ENCODE measurements at places on chromosomes 13 and 19.

DNA sequence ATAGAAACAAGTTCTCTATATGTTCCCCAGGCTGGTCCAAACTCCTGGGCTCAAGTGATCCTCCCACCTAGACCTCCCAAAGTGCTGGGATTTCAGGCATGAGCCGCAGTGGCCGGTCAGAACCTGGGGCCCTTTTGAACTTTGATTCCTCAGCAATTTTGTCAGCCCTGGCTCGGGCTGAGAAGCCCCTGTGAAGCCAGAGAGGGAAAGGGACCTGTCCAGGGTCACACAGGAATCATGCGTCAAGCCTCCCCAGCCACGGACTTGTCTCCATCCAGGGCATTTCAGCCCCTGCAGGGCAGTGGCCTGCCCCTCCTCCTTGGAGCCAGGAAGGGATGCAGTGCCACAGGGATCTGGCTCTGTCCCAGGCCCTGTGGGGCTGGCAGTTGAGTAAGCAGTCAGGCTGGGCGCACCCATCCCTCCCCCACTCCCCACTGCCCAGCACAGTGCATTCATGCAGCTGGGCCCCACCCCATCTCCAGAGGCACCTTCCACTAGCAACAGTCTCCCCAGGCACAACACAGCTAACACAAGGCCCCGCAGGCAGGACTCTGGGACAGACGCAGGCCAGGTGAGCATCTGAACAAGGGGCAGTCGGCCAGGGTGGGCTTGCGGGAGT lies at the start of gene CAPS:
TSS of gene CAPS (plus strand) at position 516 of the 619 bp plus-strand sequence. CDS start 153 bp downstream, outside the sequence.
- DNase-seq: peak; percentile 79

GRCh38 chr19:39740395-39740794 lies 2.6 kb upstream of the CLC start:
- no peak for DNase-seq

DNA sequence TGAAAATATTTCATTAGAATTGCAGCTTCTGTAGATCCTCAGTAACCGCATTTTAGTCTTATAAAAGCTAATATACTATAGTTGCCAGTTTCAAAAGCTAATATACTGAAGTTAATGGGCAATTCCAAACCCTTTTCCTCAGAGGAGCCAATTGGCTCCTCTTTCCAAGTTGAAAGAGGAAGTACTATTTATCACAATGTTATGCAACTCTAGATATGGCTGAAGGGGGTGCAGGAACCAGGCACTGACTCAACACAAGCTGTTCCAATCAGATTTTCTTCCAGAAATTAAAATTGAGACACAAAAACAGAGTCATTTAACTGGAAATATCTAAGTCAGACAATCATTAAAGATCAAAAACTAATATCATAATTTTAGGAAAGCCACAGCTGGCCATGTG lies 258.9 kb downstream of the PCDH20 start:
- DNase-seq: no peak

DNA sequence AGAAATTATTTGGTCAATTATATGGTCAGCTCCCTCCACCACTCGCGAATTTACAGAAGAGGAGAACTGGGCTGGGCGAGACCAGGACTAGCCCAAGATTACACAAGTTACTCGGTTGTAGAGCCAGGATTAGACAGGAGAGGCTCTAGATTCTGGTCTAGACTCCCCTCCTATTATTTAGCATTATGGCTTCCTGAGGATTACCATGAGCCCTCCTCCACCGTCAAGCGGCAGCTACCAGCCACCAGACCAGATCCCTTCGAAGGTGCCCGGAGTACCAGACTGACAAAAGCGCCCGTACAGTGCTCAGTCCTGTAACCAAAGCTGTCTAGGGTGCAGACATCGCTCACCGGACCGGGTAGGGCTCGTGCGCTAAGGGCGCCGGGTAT lies 497 bp upstream of the MLNR start:
- no peak for DNase-seq

DNA sequence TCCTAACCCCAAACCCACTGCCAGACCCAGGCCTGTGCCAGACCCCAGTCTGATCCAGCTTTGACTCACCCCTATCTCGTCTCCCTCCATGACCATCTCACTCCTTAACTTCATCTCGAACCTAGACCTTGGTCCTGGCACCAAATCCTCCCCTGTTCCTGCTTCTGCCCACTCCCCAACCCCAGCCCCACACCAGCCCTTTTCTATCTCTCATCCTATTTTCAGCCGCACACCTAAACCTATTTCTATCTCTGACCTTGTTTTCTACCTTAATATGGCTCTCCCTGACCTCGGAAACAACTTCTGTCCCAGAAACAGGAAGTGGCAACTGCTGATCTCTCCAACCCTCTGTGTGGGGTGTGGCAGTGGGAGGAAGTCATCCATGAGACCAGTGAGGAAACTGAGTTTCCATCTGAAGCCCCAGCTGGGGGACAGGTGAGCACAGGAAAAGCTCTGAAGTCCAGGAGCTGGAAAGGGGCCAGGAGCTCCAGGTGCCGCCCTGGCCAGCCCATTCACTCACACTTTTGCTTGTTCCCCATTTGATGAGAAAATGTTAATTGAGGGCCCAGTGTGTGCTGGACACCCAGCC lies 13.7 kb downstream of the PTH2 start:
- no peak for DNase-seq

GRCh38 chr13:98285317-98285716 lies 108.2 kb upstream of the RNF113B start:
- peak; percentile 63 for DNase-seq

DNA sequence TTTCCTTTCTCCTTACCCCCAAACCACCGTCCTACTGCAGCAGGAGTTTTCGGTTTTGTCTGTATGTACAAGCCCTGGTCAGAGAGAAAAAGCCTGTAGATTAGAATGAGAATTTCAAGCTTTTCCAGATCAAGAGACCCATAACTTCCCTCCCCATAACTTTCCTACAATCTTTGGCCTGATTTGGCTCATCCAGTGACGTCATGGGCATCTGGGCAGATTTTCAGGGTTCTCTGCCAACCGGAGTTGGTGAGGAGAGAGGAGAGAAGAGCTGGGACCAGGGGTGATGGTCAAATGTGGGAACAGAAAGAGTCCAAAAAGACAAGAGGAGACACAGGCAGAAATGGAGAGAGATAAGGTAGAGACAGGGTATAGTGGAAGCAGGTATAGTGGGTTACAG lies 10.5 kb downstream of the IZUMO2 start:
- DNase-seq: no peak

DNA sequence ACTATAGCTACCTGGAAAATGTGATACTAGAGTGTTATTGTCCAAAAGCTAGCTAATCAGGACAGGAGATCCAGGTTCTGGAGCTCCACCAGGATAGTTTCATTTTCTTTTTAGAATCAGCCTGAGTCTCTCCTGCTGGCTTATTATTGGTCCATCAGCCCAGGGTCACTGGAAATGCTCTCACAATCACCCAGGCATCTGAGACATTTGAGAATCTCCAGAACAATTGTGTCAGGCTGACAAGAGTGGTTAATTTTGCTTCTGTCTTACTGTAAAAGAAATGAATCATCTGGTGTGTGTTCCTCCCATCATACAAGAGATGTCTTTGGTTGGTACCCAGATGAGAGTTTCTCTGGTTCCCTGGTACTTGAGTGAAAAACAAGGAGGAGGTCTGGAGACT lies 43.6 kb upstream of the ZNF681 start:
- DNase-seq: no peak

GRCh38 chr13:51697181-51697580 lies 106.8 kb downstream of the DHRS12 start:
- DNase-seq: peak; percentile 44

GRCh38 chr19:40512473-40513344 lies 45.9 kb downstream of the SPTBN4 start:
- peak; percentile 12 for DNase-seq

GRCh38 chr19:17861542-17862402 lies 2.1 kb downstream of the RPL18A start:
- DNase-seq: no peak

GRCh38 chr13:73325723-73326558 lies 267.1 kb downstream of the KLF5 start:
- DNase-seq: peak; percentile 4

GRCh38 chr13:21579754-21580316 lies 24.1 kb downstream of the MICU2 start:
- DNase-seq: peak; percentile 20

GRCh38 chr19:6069268-6069791 lies 41.0 kb downstream of the RFX2 start:
- DNase-seq: no peak

- DNase-seq: no peak
Observed at GRCh38 chr19:51921949-51922348, 5.3 kb upstream of the ZNF613 start.

DNA sequence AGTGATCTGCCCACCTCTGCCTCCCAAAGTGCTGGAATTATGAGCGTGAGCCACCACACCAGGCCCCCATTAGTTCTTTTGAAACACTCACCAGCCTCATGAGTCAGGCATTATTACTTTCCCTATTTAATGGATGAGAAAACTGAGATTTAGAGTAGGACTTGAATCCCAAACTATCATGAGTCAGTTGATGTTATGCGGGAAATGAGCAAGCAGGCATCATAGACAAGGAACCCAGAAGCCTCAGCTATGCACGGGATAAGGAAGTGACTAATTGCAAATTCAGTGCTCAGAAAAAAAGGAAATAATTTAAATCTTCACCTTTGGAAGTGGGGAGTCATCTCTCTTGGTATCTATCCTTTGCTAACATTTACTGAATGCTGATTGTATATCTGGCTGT lies 217.5 kb downstream of the ABCC4 start:
- DNase-seq: peak; percentile 88

GRCh38 chr19:39193803-39194202 lies 3.0 kb upstream of the NCCRP1 start:
- no peak for DNase-seq

- DNase-seq: peak; percentile 76
Observed at GRCh38 chr19:2475018-2475701, 767 bp upstream of the GADD45B start.

GRCh38 chr13:48708764-48709163 lies 55.0 kb downstream of the CYSLTR2 start:
- no peak for DNase-seq

GRCh38 chr19:27858981-27859581 lies 1353.9 kb downstream of the UQCRFS1 start:
- no peak for DNase-seq

GRCh38 chr19:7678971-7679751 lies 1.5 kb upstream of the TRAPPC5 start:
- DNase-seq: peak; percentile 8

- no peak for DNase-seq
Observed at GRCh38 chr19:38792250-38793111, 3.5 kb downstream of the LGALS7B start.

- DNase-seq: no peak
Observed at GRCh38 chr19:55339889-55340783, 460 bp downstream of the KMT5C start.

GRCh38 chr19:1263188-1263587 lies 5.9 kb upstream of the CIRBP start:
- no peak for DNase-seq

DNA sequence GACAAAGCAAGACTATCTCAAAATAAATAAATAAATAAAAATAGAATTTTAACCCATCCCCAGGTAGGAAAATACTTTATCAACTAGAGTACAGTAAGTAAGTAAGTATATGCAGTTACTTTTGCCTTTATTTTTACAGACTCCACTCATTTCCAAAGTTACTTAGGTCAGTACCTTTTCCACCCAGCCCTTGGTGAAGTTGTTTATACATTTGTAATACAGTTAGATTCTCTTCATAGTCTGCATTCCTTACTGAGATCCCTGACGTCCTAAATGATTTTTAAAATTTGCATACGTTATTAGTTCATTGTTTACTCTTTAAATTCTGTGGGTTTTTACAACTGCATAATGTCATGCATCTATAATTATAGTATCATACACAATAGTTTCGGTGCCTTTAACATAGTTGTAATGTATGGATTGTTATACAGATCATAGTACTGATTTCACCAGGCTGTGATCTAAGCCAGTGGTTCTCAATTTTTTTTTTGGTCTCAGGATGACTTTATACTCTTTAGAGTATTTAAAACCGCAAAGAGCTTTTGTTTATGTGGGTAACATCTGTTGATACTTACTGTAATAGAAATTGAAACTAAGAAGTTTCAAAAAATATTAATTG lies 10.4 kb downstream of the SETDB2 start:
- peak; percentile 75 for DNase-seq

- DNase-seq: peak; percentile 80
Observed at GRCh38 chr19:15126131-15126910, 19.1 kb downstream of the SYDE1 start.

GRCh38 chr19:39941615-39942365 lies 7.4 kb upstream of the FCGBP start:
- peak; percentile 32 for DNase-seq

- no peak for DNase-seq
Observed at GRCh38 chr13:108383667-108384066, 114.1 kb downstream of the TNFSF13B start.

DNA sequence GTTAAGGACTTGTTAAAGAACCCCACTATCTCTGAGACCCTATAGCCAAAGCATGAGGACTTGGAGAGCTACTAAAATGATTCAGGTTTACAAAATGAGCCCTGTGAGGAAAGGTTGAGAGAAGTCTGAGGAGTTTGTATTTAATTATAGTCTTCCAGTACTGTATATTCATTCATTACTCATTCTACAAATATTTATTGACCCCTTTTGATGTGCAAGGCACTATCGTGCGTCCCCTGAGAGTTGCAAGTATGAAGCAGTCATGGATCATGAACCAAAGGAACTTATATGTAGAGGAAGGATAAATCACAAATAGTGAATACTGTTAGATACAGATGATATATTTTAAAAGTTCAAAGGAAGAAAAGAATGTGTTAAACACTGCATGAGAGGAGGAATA lies 84.4 kb downstream of the DNAJC15 start:
- DNase-seq: peak; percentile 51

GRCh38 chr13:74443631-74444030 lies 309.4 kb upstream of the KLF12 start:
- DNase-seq: peak; percentile 79

- DNase-seq: no peak
Observed at GRCh38 chr13:27854606-27855005, 62.3 kb downstream of the GSX1 start.

DNA sequence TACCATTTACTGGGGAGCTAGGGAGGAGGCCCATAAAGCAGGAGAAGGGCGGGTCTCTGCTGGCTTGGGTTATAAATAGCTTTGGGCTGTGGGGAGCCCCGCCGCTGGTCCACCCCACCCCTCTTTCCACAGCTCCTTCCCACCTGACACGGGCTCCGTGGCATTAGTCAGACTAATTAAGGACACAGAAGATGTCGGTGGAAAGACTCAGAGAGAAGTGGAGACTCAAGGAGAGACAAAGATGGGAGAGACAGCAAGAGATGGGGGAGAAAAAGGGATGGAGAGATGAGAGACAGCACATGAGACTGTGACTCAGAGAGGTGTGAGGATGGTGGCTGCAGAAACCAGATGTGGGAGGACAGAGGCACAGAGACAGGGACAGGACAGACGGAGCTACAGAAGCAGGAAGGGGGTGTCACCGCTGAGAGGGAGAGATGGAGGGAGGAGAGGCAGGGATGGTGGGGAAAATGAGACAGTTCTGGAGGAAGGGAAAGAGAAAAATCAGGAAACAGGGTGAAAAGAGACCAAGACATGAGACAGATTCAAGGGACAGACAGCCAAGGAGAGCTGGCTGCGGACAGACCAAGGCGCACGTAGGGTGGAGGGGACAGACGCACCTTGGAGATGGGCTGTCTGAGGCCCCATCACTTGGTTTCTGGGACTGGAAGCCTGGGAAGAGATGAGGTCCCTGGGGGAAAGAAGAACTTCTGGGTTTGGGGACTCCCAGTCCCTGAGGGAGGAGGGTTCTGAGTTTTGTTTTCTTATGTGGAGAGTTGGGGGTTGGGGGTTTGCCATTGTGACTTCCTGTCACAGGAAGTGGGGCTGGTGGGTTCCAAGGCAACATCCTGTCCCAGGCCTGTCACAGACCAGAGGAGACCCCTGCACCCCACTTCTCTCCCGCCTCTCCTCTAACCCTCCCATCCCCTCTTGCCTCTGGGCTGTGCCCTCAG lies 4.1 kb downstream of the ARHGEF1 start:
- peak; percentile 21 for DNase-seq

All from EH (cell line).